ENCODE measurements at places on chromosomes 1 and 21. TPM values are rescaled to one million over a fixed set of nuclear protein-coding genes. Genes with fewer than 3 reads are reported as not detected.

The RAB7B gene
- 2.2 TPM for polyA plus RNA-seq

- no peak for DNase-seq
Observed at GRCh38 chr1:224770336-224770693, 154.2 kb downstream of the CNIH3 start.

DNA sequence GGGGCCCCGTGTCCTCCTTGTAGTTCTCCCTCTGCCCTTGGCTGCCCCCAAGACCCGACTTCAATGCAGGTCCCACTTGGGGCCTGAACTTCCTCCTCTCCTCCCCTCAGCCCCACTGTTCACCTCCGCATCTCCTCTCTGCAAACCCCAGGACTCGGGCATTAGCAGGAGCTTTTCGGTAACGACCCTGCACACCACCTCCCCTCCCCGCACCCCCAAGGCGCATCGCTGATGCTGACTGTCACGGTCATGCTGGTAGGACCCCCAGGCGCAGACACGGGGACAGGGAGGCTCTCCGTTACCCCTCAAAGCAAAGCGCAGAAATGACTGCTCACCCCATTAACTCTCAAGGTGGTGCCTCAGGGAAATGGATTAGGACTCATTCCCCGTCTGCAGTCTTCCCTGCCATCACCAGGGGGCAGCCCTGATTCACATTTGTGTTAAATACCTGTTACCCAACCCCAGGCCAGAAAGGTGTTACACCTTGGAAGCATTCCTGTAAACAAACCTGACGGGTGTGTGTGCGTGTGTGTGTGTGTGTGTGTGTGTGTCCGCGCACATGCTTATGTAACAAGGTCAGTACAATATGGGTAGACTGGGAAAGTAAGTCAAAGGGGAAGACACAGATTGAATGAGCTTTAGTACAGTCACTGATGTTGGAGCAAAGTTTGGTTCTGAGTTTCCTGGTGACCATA lies 6.4 kb upstream of the GUCA2B start:
- DNase-seq, result peak; percentile 51

DNA sequence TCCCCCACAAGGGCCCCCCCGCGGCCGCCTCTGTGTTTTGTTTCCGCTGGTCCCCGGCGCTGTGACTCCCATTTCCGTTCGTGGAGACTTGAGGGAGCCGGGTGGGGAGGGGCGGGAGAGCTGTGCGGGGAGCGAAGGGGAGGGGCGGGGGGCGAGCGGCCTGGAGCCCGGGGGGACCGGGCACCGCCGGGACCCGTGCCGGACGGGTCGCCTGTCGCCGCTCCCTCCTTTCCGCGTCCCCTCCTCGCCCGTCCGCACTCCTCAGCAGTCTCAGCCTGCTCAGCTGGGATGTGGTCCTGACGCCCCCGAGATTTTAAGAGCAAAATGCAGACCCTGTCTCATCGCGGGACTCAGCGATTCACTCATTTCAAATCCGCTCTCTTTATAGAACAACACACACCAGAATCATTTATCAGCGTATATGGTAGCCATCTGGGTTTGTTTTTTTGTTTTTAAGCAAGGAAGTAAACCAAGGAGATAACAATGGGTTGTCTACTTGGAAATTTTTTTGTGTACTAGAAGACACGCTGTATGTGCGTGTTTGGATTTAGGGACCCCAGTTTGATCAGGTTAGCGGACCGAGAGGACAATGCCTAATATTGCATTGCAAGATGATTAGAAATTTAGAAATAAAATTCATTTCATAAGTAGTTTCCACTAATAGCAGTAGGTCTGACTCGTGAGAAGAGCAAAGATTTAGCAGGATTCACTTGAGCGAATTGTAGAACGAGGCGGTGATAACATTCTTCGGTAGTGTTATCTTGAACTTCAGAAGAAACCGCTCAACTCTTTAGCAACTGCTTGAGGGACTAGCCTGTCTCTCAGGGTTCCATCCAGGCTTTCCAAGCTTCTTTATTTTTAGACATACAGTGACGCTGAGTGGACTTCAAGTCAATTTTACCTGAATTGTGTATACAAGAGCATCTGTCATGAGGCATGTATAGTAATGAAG lies 1.1 kb downstream of the GABPA start:
- DNase-seq, result peak; percentile 90

- DNase-seq, result no peak
Observed at GRCh38 chr1:24992124-24992760, 62.2 kb upstream of the RUNX3 start.
